Activated naive CD4-positive, alpha-beta T cell (primary cell): ENCODE measurements at places on chromosomes 1 and 21.

GRCh38 chr1:183652107-183652506 lies 1.0 kb downstream of the APOBEC4 start:
- DNase-seq = no peak

DNA sequence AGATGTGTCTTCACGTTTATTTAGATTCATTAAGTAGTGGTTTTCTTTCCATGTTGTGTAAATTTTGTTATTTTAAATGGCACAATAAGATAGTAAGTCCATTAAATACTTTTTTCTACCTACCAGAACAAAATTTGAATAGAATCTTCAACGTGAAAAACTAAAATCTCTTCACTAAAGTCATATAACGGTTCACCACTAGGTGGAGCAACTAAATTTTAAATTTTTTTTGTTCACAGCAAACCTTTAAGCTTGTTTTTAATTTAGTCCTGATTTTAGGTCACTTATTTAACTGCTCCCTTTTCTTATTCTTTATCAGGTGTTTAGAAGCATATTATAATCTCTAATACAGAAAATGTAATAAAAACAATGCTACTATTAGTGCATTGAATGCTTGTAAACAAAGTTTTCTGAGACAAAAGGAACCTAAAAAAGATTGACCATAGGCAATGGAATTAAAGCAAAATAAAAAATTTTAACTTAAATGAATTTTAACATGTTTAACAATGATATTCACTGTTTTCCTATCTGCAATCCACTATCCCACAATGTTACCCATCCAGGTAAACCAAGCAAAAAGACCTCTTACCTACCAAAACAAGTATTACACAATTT lies 28.3 kb upstream of the PKN2 start:
- no peak for DNase-seq

GRCh38 chr1:152162792-152163463 lies 3.9 kb upstream of the RPTN start:
- DNase-seq = no peak

- no peak for DNase-seq
Observed at GRCh38 chr1:227883641-227884301, 64.0 kb downstream of the WNT9A start.

DNA sequence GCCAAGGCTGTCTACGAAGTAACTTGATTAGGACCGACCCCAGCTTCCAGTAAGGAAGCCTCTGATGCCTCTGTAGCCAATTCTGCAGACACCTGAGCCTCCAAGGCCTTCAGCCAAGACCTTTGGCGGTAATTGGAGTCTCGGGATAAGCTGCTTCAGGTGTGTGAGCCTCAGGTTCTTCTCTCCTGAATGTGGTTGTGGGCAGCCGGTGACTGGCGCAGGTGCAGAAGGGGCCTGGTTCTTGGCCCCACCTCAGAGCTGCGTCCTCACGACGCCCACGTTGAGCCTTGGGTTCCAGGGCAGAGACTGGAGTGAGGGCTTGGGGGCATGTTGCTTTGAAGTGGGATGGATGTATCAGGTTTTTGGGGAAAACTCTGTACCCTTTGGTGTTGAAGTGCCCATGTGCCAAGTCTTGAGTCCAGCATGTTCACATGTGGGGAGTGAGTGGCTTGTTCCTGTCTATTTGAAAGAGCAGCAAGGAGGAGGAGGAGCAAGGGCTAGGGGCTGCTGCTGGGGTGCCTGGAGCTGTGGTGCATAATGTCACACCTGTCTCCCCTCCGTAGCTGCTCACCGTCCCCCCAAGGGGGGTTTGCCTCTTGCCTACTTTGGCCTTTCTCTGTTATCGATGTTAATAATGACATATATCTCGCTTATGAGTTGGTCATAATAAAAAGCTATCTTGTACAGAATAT lies 1.4 kb downstream of the PSEN2 start:
- no peak for DNase-seq

- no peak for DNase-seq
Observed at GRCh38 chr1:223712850-223713474, 623 bp downstream of the CAPN2 start.

DNA sequence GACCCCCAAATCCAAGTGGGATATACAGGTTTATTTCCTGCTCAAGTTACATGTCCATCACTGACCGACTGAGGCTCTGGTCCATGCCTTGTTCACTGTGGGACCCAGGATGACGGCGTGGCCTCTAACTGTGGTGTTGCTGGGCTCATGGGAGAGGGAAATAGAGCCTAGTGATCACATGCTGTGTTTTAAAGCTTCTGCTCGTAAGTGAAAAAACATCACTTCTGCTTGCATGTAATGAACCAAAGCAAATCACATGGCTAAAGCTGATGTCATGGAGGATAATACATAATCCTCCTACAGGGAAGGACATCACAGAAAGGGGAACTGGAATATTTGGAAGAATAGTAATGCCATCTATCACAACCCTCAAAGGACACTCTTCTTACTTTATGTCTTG lies 107.6 kb downstream of the FASLG start:
- no peak for DNase-seq

GRCh38 chr1:76426606-76427005 lies 352.1 kb downstream of the ST6GALNAC3 start:
- no peak for DNase-seq

DNA sequence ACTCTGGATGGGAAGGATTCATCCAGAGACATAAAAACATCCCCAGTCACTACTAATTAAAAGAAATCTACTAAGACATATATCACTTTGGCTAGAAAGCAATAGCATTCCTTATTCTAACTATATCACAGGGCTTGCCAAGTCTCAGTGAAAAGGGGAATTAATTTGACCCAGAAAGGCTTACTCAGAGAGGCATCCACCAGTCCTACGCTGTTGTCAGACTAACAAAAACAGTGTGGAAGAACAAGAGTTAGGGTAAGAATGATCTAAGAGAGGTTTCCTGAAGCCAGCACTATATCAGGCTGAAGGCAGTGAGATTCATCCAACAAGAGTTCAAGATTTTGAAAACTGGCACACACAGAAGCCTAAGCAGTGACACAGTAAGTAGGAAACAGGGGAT lies 126.1 kb downstream of the GDAP2 start:
- no peak for DNase-seq

DNA sequence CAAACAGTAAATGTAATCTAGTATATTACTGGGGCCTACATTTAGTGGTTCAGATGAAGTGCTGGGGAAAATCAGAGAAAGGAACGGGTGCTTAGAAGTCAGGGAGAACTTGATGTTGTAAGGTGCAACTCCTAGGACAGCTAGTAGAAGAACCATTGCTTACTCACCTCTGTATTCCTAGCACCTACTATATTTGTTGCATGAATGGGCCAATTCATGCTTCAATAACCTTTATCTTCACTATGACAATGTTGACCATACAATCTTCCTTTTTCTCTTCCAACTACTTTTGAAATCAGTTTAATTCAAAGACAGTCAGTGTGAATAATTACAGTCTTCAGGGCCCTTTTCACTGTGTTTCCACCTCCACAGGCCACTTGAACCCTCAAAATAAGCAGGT lies 125.0 kb upstream of the DMRTA2 start:
- no peak for DNase-seq

GRCh38 chr1:911875-912739 lies 11.6 kb upstream of the SAMD11 start:
- no peak for DNase-seq

- DNase-seq = no peak
Observed at GRCh38 chr1:206715552-206716158, 30.9 kb downstream of the MAPKAPK2 start.

GRCh38 chr1:154955039-154955717 lies 721 bp downstream of the PBXIP1 start:
- DNase-seq = peak; percentile 74

GRCh38 chr1:39933956-39934941 lies 20.7 kb upstream of the MFSD2A start:
- no peak for DNase-seq

DNA sequence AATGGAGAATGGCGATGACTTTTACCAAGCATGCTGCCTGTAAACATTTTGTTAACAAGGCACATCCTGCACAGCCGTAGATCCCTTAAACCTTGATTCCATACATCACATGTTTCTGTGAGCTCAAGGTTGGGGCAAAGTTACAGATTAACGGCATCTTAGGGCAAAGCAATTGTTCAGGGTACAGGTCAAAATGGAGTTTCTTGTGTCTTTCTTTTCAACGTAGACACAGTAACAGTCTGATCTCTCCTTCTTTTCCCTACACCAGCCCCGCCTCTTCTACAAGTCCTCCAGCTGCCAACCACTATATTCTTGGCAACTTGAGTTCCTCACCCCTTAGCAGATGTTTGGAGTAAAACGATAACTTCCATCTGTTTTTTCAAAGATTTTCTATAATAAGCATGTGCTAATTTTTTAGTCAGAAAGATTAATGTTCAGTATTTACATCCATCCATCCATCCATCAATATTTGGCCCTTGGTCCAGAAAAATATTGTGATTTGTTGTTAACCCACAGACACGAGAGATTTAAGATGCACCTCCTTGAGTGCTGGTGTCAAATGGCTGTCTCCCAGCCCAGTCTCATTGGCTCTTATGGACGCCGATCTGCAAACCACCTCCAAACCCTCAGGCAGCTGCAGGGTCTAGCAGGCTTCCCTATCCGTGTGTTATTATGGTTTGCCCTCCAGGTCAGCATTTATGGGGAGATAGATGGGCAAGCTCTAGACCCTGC lies 3.8 kb downstream of the DNALI1 start:
- DNase-seq = no peak

DNA sequence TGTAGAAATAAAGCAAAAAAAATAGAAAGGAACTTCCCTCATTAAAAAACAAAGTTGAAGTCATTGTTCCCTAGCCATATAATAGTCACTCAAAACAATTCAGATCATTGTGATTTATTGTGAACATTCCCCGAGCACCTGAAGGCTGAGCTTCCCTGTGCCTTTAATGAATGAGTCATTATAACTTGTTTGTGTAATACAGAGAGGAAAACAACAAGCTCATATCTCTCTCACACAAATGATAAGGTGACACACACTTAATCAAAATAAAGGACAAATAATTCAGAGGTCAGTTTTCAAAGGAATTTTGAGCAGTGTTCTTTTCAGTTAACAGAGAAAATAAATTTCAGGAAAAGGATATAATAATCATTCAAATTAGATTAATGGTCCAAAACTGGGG lies 326.2 kb downstream of the DUSP10 start:
- no peak for DNase-seq

DNA sequence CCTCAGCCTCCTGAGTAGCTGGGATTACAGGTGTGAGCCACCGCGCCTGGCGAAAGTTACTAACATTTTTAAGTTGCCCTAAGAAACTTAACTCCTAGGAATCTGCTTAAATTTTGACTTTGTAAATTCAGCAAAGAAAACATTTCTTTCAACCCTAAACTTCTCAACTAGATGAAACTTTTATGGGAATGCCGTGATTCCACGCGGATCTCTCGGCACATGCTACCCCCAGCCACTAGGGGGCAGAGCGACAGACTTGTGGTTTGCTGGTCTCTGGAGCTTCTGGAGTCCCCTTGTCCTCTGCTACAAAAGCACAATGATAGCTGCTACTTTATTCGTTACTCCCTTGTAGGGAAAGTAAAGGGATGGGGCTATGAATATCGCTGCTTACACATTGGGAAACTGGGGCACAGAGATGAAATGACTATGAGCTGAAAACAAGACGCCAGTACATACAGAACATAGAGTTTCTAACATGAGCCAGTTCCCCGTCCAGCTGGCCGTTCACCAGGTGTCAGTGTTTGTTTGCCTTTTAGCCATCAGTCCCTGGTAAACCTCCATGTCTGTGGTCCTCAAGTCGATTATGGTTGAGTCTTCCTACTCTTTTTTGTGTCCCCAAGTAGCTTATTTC lies 114.7 kb downstream of the PBX1 start:
- DNase-seq = no peak

- no peak for DNase-seq
Observed at GRCh38 chr1:218475275-218475674, 130.1 kb downstream of the TGFB2 start.

- DNase-seq = no peak
Observed at GRCh38 chr1:12398479-12398878, 168.6 kb downstream of the VPS13D start.
